Dermis microvascular lymphatic vessel endothelial cell (primary cell): ENCODE measurements at places on chromosomes 3 and 15.

DNA sequence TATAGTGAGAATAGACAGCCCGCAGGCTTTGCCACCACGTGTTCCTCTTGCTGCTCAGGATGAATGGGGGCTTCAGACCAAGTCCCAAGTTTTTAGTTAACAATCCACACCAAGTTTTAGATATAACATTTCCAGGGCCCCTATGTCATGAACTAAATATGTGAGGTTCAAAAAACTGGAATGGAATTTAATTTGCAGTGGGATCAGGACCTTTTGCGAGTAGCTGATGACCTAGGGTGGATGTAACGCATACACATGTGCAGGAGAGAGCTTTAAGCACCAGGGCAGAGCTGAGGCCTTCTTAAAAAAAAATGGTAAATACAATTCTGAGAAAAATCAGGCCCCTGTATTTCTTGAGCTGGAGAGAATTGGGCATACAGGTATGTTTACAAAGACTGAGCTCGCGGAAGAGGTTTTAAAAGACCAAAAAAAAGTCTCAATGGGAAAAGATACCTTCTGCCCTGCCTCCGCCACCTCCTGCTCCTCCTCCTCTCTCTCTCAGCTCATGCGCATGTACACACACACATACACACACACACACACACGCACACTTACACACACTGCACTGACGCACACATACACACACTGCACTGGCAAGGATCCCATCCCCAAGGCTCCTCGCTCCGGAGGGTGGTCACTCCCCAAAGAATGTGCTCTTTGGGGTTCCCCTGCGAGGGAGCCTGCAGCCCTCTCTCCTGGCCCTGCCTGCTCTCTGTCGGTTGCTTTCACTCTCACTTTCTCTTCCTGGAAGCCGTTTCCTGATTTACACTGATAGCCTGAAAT, 48.2 kb upstream of the IGF1R start:
- peak; percentile 29 for DNase-seq

DNA sequence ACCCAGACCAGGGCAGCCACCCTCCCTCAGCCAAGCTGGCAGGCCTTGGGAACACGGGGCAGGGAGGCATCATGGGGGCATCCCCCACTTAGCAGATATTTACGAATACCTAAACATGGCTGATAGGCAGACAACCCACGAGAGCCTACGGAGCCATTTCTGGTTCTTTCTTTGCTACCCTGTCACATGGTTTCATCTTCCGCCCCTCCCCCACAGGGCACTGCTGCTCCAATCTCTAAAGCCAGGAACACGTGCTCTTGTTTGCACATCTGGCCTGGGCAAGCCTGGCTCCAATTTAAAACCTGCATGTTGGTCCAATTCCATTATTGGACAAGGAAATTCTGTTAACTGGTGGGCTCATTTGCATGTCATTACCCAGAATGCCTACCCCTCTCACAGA, 447.4 kb upstream of the NR2F2 start:
- no peak for DNase-seq

- no peak for DNase-seq
These were observed 171.3 kb upstream of the GADL1 start for GRCh38 chr3:31065765-31066164.

DNA sequence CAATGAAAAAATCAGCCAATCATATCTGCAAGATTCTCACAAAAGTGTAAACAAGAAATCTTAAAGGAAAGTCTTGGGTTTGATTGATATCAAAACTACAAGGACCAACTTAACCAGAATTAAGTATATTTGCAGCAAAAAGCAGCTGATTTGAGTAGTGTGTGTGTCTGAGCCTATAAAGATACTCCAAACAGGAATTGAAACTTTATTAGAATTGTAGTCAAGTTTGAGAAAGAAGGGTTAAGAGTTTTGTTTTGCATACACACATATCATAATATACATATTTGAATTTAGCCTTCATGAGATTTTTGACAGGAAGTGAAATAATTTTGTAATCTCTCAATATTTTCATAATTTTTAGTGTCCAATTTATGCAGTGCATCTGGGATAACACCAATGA, 300.1 kb downstream of the NAALADL2 start:
- DNase-seq, result no peak
